Activated naive CD4-positive, alpha-beta T cell (primary cell): ENCODE measurements at places on chromosomes 2 and 18.
A peak's percentile ranks its signal among the peaks of the same experiment; 100 is the strongest.

DNA sequence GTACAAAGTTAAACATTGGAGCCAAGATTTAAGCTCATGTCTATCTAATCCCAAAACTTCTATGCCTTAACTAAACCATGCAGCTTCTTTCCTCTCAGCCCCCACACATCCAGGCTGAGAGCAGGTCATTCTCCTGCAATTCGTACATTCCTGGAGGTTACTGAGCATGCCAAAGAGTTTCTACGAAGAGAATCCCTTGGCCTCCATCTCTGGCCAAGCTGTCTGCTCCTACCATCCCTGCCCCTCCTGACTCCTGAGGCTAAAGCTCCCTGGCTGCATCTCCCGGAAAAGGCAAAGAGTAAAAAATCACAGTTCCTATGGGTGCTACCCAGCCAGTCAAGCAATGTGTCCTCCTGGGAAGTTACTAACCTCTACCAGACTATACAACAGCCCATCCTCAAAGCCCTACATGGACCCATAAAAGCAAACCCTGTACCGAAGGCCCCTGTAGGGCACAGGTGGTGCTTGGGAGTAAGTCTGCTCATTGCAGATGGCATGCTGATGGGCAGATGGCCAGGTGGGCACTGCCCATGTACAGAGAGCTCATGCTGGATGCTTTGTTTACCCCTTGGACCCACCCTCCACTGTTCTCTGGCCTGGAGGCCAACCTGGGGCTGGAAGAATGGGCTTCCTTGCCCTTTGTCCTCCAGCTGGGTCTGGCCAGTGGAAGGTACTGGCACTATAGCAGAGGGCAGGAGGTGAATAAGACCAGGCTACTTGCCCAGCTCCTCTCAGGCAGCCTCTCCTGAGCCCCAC, 99.5 kb downstream of the TTC32 start:
- no peak for DNase-seq

DNA sequence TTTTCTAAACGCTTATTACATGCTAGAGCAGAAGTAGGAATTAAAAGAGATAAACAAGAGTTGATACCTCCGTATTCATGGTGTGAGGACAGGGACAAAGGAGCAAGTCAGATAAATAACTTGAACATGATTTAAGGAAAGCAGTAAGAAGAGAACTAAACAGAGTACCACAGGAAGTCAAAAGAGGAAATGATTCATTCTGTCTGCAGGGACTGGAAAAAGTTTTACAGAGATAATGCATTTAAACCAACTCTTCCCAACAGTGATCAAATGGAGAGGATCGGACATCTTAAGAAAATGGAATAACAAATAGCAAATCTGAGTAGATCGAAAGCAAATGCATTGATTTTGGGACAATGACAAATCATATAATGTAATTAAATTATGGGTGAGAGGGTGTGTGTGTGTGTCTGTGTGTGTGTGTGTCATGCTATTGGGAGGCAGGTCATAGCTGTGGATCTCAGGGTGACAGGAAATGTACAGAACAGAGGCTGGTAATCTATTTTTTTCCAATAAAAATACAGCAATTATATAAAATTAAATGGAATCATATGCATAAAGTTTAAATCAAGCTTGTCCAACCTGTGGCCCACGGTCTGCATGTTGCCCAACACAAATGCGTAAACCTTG, 113.4 kb downstream of the MC4R start:
- no peak for DNase-seq

- DNase-seq, result no peak
Measured at GRCh38 chr2:29632018-29632417, 289.4 kb downstream of the ALK start.

GRCh38 chr2:112690853-112691401, 29.9 kb upstream of the NT5DC4 start:
- DNase-seq, result peak; percentile 59

DNA sequence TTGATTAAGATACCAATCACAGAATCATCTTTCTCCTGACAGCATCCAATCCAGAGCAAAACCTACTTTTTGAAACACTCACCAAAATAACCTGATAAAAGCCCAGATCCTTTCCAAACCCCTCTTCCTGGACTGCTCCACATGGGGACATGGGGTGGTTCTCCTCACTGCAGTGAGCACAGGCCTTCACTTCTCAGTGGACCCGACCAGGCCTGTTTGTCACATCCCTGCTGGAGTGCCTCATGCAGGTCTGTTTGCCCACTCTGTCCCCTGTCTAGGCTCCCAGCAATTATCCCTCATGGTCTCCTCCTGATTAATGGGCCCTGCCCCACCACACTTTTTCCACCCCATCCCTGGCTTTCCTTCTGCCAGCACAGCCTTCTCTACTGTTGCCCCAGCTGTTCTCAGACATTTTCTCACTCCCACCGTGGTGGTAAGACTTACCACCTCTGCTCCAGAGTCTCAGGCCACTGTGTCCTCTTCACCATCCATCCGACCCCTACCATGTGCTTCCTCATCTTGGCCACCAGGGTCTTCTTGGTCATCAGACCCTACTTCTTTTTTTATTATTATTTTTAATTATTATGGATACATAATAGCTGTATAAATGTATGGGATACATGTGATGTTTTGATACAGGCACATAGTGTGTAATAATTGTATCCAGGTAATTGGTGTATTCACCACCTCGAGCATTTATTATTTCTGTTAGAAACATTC, 21.1 kb downstream of the MRPL30 start:
- DNase-seq, result no peak

- no peak for DNase-seq
Measured at GRCh38 chr2:72078773-72079172, 68.9 kb downstream of the CYP26B1 start.

- peak; percentile 12 for DNase-seq
Measured at GRCh38 chr18:76374330-76375281, 120.4 kb downstream of the ZNF516 start.

GRCh38 chr2:47803363-47803762, 20.4 kb downstream of the MSH6 start:
- DNase-seq, result no peak

DNA sequence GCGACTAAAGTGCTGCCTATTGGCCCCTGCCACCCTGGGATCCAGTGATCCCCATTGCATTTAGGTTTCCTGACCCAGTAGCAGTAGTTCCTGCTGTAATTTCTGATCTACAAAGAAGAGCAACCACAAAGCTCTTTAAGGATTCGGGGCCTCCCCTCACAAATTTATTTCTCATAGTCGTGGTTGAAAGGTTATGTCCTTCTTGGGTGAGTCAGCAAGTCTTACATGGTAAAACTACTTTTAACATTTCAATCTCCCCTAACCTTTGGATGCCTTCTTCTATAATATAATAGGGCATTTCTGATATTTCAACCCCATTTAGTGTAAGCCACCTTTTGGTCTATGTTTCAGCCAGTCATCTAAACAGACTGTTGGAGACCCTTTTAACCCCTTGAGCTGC, 14.9 kb downstream of the PIKFYVE start:
- no peak for DNase-seq

GRCh38 chr2:211745295-211746097, 793.1 kb downstream of the ERBB4 start:
- DNase-seq, result no peak

GRCh38 chr2:1676091-1676912, 68.0 kb downstream of the PXDN start:
- no peak for DNase-seq
